ENCODE measurements at places on chromosomes 3 and 15.

DNA sequence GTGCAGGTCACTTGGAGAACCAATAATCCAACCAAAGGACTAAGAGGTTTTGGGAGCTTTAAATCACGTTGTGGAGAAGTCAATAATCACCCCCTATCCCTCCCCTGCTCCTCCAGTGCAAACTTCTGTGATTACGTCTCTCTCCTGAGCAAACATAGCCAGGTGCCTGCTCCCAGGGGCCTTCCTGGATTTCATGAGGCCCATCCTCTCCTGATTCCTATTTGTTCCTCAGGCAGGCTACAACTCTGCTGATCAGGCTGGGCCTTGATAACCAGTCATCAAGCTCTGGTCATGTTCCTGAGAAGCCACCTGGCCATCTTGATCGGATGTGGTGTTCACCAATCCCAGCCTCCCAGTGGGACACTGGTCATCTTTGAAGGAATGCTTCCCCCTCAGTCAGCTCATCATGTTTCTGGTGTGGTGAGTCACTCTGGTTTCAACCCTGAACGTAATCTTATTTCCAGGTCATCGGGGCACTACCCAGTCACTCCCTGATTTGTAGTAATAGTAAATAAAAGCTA is 2.9 kb upstream of the ZNF710 start:
- DNase-seq, result no peak

GRCh38 chr15:69849232-69849610 is 248.5 kb downstream of the TLE3 start:
- no peak for DNase-seq

DNA sequence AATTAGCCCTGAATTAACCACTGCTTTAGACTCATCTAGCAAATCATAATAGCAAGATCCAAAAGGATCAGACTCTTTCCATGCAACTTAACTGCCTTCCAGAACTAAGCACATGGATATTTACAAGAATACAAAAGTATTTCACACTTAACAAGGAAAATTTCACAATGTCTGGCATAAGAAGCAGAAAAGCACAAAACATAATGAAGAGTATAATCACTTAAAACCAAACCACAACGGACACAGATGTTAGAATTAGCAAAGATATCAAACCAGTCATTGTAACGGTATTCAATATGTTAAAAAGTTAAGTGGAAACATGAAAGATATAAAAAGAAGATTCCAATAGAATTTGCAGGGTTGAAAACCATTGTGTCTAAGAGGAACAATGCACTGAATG is 51.5 kb upstream of the COL6A6 start:
- no peak for DNase-seq

DNA sequence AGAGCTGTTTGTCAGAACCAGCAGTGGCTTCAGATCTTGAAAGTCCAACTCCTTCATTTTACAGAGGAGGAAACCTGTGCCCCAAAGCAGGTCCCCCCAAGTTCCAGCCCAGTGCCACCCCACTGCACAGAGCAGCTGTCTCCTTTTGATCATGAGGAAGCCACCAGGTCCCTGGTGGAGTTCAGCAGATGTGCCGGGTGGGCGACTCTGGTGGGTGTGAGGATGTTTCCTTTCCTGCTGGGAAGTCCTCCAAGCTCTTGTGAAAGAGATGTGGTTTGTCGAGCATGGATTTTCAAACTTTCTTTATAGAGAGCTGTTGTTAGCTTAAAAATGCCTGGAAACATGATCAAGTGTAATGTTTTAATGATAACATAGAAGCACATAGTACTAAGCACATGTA is 52.0 kb downstream of the SMAD3 start:
- DNase-seq, result no peak

DNA sequence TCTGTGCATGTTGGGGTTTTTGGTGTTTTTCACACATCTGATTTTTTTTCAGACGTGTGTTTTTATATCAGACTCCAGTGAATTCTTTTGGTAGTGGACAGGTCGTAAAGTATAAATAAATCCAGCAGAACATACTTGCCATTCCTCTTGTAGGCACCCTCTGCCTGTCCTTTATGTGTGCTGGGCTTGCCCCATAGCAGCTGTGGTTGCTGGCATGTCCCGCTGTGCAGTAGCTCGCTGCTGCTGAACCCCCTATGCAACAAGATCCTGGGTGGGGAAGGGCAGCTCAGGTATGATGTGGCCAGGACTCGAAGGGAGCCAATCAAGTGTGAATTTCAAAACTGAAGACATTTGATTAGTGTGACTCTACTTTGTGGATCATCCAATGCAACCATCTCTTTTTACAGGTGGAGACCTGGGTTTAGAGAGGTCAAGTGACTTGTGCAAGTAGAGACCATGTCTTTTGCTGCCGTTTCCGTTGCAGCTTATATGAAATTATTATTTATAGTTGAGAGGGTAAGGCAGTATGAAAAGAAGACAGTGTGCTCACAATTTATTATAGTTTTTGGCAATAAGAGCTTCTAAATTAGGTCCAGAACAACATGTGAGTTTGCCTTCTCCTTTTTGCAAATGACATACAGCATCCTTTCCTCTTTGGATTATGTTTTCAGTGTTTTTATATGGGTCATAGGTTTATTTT is 350.8 kb upstream of the C2CD4B start:
- DNase-seq, result no peak

DNA sequence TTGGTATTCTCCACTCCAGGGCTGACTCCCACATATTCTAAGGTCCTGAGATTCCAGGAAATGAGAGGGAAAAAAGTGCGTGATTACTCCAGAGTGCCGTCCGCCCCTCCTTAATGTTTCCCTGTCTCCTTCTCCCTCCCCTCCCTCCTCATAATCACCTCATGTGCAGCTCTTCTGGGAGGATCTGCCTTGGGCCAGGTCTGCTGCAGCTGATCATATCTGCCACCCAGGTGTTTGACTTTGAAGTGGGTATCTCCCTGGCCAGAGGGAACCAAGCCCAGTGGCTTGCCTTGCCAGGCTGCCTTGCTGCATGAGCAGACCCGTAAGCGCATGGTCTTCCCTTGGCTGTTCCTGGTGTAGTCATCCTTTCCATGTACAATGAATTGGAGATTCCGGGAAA is 28.1 kb upstream of the LRTM1 start:
- no peak for DNase-seq

All from stimulated activated naive CD8-positive, alpha-beta T cell treated with anti-CD3 and anti-CD28 coated beads, Interleukin-15, Interleukin-2, amounts not matched to agents 100 U/mL and 50 U/mL, for 24 hours (primary cell).